ENCODE measurements at places on chromosomes 5 and 9.

GRCh38 chr5:74432216-74432615 is 208.3 kb downstream of the ENC1 start:
- DNase-seq: no peak

- no peak for DNase-seq
Observed at GRCh38 chr5:179185256-179185940, 125.2 kb downstream of the ZNF354C start.

DNA sequence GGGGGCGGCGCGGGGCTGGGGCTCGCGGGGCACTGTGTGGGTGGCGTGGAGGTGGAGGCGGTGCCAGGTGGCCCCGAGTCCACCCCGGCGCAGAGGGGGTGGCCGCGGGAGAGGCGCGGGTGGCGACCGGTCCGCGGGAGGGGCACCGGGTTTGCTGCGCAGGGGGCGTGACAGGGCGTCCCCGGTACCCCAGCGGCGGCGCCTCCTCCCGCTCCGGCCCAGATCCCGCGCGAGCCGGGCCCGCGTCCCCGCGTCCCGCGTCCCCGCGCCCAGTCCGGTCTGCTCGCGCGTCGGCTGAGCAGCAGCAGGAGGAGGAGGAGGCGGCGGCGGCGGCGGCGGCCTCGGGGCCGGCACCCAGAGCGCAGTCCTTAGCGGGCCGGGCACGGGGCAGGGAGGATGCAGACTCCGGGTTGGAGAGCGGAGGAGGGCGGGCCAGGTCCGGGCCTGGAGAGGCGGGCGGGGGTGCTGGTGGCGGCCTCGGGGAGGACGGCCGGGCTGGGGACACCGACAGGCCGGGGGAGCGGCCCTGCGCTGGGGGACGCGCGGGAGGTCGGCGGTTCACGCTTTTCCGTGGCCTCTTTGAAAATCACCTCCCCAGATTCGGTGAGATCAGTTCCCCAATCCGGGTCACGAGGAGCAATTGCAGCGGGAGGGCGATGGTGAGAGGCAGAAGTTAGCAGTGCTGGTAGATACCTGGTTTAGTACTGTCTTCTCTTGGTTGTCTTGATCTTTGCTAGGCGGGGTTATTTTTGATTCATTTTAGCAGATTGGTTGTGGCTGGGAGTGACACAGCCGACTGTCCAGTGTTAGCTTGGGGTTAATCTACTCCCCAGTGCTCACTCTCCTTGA is 1.7 kb downstream of the TRIO start:
- no peak for DNase-seq

DNA sequence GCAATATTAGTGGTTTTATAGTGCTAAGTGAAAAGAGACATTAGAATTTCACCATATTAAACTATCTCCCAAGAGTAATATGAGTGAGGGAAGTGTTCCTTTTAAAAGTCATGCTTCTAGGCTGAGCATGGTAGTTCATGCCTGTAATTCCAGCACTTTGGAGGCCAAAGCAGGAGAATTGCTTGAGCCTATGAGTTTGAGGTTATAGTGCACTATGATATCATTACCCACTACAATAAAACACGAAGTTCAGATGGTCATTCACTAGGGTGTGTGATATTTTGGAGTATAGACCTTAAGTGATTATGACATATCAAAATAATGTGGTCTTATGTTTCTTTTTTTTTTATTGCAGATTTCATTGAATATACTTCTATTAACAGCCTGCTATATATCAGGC is 6.7 kb downstream of the KIF2A start:
- no peak for DNase-seq

GRCh38 chr5:147780924-147781573 is 1.5 kb downstream of the JAKMIP2 start:
- no peak for DNase-seq

GRCh38 chr5:136446565-136446964 is 81.2 kb upstream of the TRPC7 start:
- DNase-seq: no peak

DNA sequence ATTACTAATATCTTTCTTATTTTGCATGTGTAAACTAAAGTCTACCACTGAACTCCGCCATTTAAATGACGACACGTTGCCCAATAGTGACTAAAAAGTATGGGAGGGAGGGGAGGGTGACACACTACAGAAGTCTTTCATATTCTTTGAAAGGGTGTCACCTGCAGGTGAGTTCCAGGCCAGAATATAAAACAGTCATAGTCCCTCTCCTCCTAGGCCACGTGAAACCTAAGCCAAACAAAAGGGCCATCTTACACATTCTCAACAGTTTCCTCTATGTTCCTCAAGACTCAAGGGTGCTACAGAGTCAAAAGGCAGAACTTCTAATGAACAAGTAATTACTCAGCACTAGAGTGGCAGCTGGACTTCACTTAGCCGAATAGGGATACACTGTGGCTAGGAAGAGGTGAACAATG is 6.4 kb downstream of the CEMIP2 start:
- DNase-seq: no peak

- DNase-seq: no peak
Observed at GRCh38 chr5:72767289-72768010, 49.0 kb upstream of the TNPO1 start.

- no peak for DNase-seq
Observed at GRCh38 chr5:179794575-179794974, 789 bp downstream of the LTC4S start.

DNA sequence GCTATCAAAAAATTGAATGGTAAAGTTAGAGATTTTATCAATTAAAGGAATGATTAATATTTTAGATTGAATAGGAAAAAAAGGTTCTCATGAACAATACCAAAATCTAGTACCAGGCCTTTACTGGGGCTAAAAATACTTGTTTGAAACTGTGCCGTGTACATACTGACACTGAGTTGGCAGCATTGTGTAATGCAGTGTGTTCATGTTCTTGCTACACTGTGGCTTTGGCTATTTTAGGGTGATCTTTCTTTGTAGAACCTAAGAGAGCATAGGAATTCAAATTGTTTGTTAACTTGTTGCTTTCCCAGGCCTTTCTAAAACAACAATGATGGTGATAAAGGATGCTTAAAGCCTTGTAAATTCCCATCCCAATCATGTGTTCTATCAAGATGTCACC is 80.9 kb downstream of the KIF4B start:
- DNase-seq: no peak

GRCh38 chr5:56253126-56253525 is 20.0 kb upstream of the ANKRD55 start:
- no peak for DNase-seq
